Natural killer cell treated with Interleukin-12 subunit alpha and Interleukin-12 subunit beta and Interleukin-15 and Interleukin-18, amount 100 ng/mL, for 72 hours (primary cell): ENCODE measurements at places on chromosomes 11 and 22.

DNA sequence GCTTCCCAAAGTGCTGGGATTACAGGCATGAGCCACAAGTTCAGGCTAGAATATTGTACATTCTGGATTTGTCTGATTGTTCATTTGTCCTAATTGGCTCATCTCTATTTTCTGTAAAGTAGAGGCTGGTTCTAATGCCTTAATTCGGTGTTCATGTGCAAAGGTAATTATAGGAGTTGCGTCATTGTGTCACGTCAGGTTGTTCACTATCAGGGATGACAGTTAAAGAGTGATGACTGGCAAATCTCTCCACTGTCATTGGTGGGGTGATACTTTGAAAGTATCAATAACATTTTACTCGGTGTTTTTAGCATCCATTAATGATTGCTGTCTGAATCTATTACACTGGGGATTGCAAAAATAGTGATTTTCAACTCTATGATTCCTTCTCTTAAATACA lies 103.5 kb downstream of the HIPK3 start:
- H3K4me1 ChIP-seq, result no peaks in the 10 kb centered on the region
- no peak overlapping the region for H3K27ac ChIP-seq
- no peak for DNase-seq
- H3K36me3 ChIP-seq, result no peaks in the 10 kb centered on the region
- H3K4me3 ChIP-seq, result no peak overlapping the region
- H3K27me3 ChIP-seq, result peaks cover 6% of the 10 kb centered on the region

GRCh38 chr11:69721745-69722144 lies 17.9 kb upstream of the FGF19 start:
- H3K4me1 ChIP-seq, result no peaks in the 10 kb centered on the region
- H3K27ac ChIP-seq, result no peak overlapping the region
- DNase-seq, result peak; percentile 23
- no peak overlapping the region for H3K4me3 ChIP-seq
- H3K36me3 ChIP-seq, result no peaks in the 10 kb centered on the region
- H3K27me3 ChIP-seq, result peaks cover 24% of the 10 kb centered on the region

DNA sequence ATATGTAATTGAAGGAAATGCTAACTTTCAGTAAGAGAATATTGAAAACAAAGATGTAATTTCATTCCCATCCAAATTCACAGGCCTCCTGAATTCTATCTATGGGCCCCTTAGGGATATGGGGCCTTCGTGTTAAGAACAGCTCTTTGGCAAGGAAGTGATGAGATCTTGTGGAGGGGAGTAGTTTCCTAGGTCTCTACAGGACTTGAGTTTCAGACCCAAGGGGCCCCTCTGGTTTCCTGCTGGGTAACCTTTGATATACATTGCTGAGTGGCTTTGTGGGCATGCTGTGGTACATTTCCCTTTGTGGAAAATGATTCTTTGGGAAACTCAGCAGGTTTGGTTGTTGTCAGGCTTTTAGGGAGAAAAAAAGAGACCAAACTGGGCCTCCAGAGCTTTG lies 6.2 kb downstream of the STIM1 start:
- peaks cover 67% of the 10 kb centered on the region for H3K4me1 ChIP-seq
- no peaks in the 10 kb centered on the region for H3K27me3 ChIP-seq
- H3K4me3 ChIP-seq, result peak overlapping the region; percentile 77
- no peak for DNase-seq
- H3K27ac ChIP-seq, result peak overlapping the region; percentile 94

DNA sequence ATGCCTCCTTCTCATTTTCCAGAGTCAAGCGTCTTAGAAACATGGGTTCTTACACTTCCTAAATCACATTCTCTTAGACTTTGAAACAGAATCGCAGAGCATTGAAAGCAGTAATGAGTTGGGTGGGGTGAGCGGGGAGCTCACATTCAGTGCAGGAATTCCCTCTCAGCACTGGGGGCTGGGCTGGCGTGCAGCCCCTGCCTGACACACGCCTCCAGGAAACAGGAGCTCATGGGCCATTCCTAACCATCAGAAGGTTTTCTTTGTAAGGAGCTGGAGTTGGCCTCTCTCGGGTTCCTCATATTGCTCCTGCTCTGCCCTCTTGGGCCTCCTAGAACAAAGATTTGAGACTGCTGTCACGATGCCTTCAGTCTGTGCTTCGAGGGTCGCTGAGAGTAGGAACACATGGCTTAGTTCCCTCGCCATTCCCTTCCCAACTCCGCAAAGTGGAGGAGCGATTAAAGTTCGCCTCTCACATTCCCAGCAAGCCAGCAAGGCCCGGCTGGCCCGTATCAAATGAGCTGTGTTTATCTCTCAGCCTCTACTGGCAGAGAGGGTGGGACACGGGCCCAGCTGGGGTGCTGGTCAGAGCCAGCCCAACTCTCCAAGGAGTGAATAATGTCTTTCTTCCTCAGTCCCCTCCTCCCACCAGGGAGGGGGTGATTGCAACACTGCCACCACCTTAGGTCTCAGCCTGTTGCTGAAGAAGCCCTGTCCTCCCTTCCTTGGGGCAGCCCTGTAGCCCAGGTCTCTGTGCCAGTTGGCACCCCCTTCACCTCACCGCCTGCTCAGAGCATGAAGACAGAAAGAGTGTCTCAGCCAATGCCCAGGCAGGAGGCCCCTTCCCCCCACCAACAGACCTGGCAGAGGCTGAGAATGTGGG lies 10.4 kb downstream of the CHRDL2 start:
- H3K4me3 ChIP-seq, result no peak overlapping the region
- no peaks in the 10 kb centered on the region for H3K4me1 ChIP-seq
- peaks cover 11% of the 10 kb centered on the region for H3K27me3 ChIP-seq
- DNase-seq, result no peak
- H3K27ac ChIP-seq, result no peak overlapping the region

DNA sequence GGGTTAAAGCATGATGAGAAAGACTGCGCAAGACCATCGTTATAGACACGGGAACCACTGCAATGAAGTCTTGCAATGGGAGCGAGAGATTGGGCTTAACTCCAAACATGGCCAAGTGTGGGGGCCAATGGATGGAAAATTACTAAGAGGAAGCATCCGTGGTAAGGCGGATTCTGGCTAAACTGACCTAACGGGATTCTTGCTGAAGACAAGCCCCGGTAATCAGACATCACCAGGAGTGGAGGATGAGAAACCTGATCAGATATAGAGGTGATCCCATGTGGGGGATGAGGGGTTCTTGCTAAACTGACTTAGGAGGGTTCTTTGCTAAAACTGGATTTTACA lies 5.8 kb upstream of the SYNGR1 start:
- H3K4me1 ChIP-seq, result peaks cover 6% of the 10 kb centered on the region
- no peak overlapping the region for H3K4me3 ChIP-seq
- no peaks in the 10 kb centered on the region for H3K36me3 ChIP-seq
- no peak for DNase-seq
- peaks cover 10% of the 10 kb centered on the region for H3K27me3 ChIP-seq
- no peak overlapping the region for H3K27ac ChIP-seq

DNA sequence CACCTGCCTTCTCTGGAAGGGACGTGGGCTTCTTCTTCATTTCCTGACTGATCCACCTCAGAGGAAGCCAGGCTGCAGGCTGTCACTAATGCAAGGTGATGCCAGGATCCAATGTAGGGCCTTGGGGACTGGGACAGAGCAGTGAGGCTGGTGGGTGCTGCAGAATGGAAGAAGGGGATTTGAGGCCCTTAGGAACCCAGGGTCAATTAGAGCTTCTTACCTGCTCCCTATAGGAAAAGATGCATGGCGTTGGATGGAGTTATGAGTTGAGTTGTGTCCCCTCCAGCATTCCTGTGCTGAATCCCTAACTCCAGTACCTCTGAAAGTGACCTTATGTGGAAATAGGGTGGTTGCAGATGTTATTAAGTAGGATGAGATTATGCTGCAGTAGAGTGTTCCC lies 190.4 kb downstream of the MIAT start:
- H3K4me3 ChIP-seq, result no peak overlapping the region
- H3K4me1 ChIP-seq, result peaks cover 23% of the 10 kb centered on the region
- H3K27me3 ChIP-seq, result no peaks in the 10 kb centered on the region
- no peak overlapping the region for H3K27ac ChIP-seq
- no peaks in the 10 kb centered on the region for H3K36me3 ChIP-seq

DNA sequence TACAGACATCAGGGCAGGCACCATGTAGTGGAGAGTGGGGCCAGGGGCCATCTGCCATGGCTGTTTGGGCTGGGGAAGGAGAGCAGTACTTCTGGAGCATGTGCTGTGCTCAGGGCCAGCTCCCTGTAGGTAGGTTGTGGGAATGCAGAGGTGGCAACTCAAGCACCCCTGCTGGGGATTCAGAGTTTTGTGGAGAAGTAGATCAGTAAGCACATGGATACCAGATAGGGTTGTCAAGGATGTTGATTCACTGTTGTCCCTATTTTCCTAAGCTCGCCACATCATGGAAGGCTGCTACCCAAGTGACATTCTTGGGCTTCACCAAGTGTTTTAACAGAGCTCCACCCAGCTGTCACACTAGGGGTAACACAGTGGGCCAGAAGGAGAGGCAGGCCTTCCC lies 67.2 kb downstream of the BMAL1 start:
- H3K4me3 ChIP-seq, result no peak overlapping the region
- no peaks in the 10 kb centered on the region for H3K27me3 ChIP-seq
- peaks cover 49% of the 10 kb centered on the region for H3K4me1 ChIP-seq
- DNase-seq, result no peak

DNA sequence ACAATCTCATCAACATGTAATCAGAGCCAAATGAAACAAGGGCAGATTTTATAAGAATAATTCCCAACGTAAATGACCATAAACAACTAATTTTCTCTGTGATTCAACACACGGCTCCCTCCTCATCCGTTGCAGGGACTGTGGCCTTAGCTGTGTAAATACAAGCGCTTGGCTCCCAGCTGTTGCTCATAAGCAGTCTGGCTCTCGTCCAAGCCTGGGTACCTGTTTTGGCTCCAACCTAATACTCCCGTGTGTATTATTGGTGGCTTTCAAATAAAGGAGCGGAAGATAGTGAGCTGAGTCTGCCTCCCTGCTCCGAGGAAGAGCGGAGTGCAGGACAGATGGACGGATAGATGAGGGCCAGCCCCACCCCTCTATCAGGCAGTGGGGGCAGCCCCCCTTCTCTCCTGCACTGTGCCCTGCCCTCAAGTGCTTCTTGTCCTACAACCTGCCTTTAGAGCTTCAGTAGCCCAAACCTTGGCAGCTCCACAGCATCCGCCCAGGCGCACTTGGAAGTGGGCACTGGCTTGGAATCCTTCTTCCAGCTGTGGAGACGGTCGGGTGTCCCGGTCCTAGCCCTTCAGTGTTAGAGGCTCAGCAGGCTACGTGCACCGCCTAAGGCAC lies 670.9 kb downstream of the BRD1 start:
- no peaks in the 10 kb centered on the region for H3K27me3 ChIP-seq
- no peaks in the 10 kb centered on the region for H3K4me1 ChIP-seq
- H3K27ac ChIP-seq, result no peak overlapping the region

GRCh38 chr22:49291781-49292180 lies 535.9 kb downstream of the BRD1 start:
- H3K4me3 ChIP-seq, result no peak overlapping the region
- H3K27ac ChIP-seq, result no peak overlapping the region
- peaks cover 8% of the 10 kb centered on the region for H3K27me3 ChIP-seq

- H3K27me3 ChIP-seq, result peaks cover 39% of the 10 kb centered on the region
- H3K36me3 ChIP-seq, result no peaks in the 10 kb centered on the region
- peaks cover 35% of the 10 kb centered on the region for H3K4me1 ChIP-seq
- peak overlapping the region; percentile 32 for H3K4me3 ChIP-seq
- H3K27ac ChIP-seq, result no peak overlapping the region
Measured at GRCh38 chr22:39244136-39244495, 666 bp downstream of the PDGFB start.

DNA sequence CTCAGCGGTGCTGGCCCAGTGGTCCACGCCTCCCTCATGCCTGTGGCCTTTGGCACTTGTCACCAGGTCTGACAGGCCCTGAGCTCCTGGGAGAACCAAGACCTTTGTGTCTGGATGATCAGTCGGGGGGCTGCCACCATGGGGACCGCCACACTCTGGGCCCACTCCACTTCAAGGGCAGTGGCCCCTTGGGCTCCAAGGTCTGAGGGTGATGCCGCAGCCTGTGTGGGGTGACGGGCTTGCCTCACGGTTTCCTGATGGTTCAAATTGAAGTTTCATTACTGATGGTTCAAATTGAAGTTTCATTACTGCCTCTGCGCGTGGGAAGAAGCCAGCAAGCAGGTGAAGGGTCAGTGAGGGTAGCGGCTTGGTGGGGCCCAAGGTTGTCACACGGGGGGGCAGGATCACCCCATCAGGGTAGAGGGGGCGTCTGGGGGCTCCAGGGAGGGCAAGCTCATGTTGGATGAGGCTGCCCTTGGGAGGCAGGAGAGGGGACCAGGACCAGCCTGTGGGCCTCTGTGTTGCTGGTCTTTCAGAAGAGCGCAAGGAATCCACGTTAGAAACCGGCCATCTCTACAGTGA lies 27.5 kb downstream of the TRMU start:
- DNase-seq, result no peak
- no peaks in the 10 kb centered on the region for H3K36me3 ChIP-seq
- H3K4me1 ChIP-seq, result no peaks in the 10 kb centered on the region
- no peak overlapping the region for H3K27ac ChIP-seq

DNA sequence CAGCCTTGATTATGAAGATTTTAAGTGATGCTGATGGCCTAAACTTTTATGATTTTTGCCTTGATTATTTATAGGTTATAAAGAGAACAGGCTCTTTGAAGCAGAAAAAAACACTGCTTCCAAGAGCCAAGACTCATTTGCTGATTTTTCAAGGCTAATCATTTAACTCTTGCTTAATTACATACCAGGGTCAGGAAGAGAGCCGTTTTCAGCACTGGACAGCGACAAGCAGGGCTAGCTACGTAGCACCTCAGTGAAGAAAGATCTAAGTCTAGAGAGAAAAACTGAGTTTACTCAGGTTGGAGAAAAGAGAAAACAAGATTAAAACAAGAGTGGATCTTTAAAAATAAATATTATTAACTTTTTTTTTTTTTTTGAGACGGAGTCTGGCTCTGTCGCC lies 615.4 kb upstream of the B3GAT1 start:
- no peaks in the 10 kb centered on the region for H3K4me1 ChIP-seq
- no peak overlapping the region for H3K27ac ChIP-seq
- peaks cover 31% of the 10 kb centered on the region for H3K27me3 ChIP-seq
- no peak for DNase-seq
- H3K4me3 ChIP-seq, result no peak overlapping the region

- no peaks in the 10 kb centered on the region for H3K36me3 ChIP-seq
- H3K4me3 ChIP-seq, result no peak overlapping the region
- DNase-seq, result no peak
- no peaks in the 10 kb centered on the region for H3K4me1 ChIP-seq
- H3K27me3 ChIP-seq, result peaks cover 4% of the 10 kb centered on the region
Measured at GRCh38 chr11:12402025-12402424, 24.7 kb downstream of the PARVA start.

DNA sequence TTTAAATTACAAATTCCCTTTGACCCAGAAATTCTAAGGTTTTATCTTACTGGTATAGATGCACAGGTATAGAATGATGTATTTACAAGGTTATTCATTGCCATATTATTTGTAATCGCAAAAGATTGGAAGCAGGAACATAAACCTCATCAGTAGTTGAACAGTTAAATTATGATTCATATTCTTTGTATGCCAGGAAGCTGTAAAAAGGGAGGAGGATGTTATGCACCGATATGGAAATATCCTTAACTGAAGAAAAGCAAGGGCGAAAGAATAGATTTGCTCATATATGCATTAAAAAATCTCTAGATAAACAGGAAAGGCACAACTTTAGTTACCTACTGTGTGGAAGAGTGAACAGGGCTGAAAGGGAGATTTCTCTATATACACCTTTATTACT lies 36.7 kb downstream of the PPFIA1 start:
- DNase-seq, result no peak
- no peak overlapping the region for H3K27ac ChIP-seq
- no peak overlapping the region for H3K4me3 ChIP-seq
- H3K27me3 ChIP-seq, result no peaks in the 10 kb centered on the region
